Activated naive CD8-positive, alpha-beta T cell treated with anti-CD3 and anti-CD28 coated beads, Interleukin-2, amount 10 ng/mL, durations not matched to agents 7 days and 5 days (primary cell): ENCODE measurements at places on chromosomes 13 and 19. TPM values are rescaled to one million over a fixed set of nuclear protein-coding genes. Genes with fewer than 3 reads are reported as not detected.
A peak's percentile ranks its signal among the peaks of the same experiment; 100 is the strongest.

GRCh38 chr13:52353193-52353592 lies 52.8 kb downstream of the THSD1 start:
- no peak for DNase-seq

The TMEM59L gene
- 0.19 TPM for total RNA-seq

DNA sequence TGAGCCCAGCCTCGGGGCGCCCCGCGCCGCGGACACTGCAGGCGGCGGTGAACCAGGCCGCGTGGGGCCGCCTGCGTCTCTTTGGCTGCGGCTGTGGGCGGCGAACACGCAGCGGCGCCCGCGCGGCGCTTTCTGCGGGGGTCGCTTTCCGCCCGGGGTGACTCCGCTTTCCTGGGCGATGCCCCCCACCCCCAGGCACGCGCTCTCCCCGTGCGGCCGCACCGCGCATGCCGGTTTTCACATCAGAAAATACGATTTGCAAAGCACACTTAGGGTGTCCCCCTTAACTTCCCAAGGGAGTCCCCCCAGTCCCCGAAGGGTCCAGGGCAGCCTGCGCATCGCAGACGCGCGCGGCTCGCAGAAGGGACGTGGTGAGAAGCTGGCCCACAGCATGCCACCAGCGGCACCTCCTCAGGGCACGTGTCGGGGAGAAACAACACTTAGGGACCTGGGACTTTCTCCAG lies 5.3 kb downstream of the F7 start:
- no peak for DNase-seq

- DNase-seq, result no peak
Measured at GRCh38 chr19:33071887-33072286, 7.2 kb upstream of the RHPN2 start.

The ZNF681 gene
- total RNA-seq, result 5.8 TPM

DNA sequence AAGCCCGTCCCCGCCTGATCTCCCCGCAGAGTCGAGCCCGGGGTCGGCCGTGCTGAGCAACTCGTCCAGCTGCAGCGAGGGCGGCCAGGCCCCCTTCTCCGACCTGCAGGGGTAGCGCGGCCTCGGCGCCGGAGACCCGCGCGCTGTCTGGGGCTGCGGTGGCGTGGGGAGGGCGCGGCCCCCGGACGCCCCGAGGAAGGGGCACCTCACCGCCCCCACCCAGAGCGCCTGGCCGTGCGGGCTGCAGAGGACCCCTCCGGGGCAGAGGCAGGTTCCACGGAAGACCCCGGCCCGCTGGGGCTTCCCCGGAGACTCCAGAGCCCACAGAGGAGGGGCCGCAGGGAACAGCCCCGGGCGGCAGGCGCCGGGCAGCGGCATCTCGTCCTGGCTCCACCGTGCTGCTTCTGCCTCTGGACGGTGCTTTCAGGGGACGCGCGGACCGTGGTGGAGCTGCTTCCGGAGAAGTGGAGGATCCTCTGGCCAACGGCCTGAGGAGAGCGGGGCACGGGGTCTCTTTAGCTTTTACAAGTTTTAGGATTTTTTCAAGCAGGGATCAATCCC lies 8.8 kb upstream of the F7 start:
- no peak for DNase-seq

DNA sequence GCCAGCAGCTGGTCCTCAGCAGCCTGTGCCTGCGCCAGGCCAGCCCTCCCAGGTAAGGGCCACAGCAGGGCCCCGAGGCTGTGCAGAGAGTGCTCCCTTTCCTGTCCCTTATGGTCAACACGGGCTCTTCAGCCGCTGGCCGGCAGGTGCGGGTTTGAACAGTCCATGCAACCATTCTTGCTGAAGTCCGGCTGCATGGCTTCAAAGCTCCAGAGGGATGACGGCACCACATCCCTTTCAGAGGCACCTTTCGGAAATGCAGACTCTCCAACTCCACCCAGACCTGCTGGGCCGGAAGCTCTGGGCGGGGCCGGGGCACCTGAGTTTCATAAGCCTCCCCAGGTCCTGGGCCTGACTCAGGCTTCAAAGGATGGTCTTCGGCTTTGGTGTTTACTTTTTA lies 81.3 kb downstream of the SPACA7 start:
- no peak for DNase-seq

DNA sequence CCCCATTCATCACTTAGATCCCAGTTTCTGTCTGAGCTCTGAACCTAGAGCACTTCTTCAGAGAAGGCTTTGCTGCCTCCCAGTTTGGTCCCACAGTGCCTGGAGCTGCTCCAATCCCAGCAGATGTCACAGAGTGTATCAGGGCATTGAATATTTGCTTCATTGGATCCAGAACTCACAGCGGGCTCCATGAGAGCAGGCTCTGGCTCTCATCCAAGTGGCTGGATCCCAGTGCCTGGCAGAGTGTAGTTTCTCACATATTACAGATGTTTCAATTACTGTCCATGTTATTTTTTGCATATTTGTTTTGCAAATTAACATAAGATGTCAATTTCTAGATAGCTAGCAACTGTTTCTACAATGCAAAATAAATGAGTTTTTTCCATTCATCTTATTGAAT lies 50.6 kb downstream of the MYO16 start:
- no peak for DNase-seq

The PSG11 gene
- total RNA-seq, result not detected

- DNase-seq, result no peak
Measured at GRCh38 chr13:93080587-93080986, 146.0 kb upstream of the GPC6 start.

DNA sequence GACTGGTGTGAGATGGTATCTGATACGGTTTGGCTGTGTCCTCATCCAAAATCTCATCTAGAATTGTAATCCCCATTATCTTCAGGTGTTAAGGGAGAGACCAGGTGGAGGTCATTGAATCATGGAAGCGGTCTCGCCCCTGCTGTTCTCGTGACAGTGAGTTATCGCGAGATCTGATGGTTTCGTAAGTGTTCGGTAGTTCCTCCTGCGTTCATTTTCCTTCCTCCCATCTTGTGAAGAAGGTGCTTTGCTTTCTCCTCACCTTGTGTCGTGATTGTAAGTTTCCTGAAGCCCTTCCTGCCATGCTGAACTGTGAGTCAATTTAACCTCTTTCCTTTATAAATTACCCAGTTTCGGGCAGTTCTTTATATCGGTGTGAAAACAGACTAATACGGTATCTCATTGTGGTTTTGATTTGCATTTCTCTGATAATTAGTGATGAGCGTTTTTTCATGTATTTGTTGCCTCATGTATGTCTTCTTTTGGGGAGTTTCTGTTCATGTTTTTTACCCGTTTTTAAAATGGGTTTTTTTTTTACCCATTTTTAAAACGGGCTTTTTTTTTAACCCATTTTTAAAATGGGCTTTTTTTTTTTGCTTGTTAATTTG lies 102.8 kb upstream of the SLC10A2 start:
- DNase-seq, result no peak

DNA sequence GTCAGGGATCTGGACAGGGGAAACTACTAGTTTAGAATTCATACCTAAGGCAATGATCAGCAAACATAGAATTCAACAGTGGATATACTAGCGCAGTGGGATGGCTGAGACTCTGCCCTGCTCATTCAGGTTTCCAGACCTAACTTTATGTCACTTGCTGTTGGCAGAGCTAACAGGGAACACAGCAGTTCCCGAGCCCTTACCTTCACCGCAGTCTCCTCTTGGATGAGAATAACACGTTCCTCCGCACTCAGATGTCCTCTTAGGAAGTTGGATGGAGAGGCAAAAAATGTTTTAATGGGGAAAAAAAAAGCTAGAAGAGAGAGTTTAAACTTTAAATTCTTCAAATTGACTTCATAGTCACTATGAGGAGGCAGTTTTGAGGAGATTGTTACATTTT lies 159.7 kb upstream of the FREM2 start:
- DNase-seq, result no peak

GRCh38 chr13:26495750-26496149 lies 61.7 kb upstream of the WASF3 start:
- no peak for DNase-seq

- DNase-seq, result no peak
Measured at GRCh38 chr19:45471111-45471930, 3.5 kb downstream of the FOSB start.

The OLFM4 gene
- total RNA-seq, result not detected

The TEX101 gene
- not detected for total RNA-seq

GRCh38 chr13:76874479-76874878 lies 11.7 kb downstream of the KCTD12 start:
- no peak for DNase-seq

GRCh38 chr19:40280608-40281221 lies 4.4 kb downstream of the AKT2 start:
- DNase-seq, result no peak

DNA sequence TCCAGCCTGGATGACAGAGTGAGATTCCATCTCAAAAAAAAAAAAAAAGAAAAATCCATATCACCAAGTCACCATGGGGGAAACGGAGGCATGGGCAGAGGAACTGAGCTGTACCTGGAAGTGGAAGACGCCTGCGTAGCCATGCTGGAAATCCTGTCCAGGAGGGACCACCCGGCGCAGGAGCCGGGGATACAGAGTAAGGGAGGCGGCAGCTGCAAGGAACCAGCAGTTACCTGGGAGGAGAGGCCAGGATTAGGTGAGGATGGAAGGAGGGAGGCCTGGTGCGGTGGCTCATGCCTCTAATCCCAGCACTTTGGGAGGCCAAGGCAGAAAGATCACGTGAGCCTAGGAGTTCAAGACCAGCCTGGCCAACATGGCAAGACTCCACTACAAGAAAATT lies 2.0 kb downstream of the CAPN12 start:
- no peak for DNase-seq

GRCh38 chr13:99572921-99573320 lies 71.6 kb downstream of the TM9SF2 start:
- DNase-seq, result no peak

GRCh38 chr13:25846222-25846984 lies 205.4 kb downstream of the SHISA2 start:
- no peak for DNase-seq

The KLK10 gene
- total RNA-seq, result not detected

The KLC3 gene
- not detected for total RNA-seq

DNA sequence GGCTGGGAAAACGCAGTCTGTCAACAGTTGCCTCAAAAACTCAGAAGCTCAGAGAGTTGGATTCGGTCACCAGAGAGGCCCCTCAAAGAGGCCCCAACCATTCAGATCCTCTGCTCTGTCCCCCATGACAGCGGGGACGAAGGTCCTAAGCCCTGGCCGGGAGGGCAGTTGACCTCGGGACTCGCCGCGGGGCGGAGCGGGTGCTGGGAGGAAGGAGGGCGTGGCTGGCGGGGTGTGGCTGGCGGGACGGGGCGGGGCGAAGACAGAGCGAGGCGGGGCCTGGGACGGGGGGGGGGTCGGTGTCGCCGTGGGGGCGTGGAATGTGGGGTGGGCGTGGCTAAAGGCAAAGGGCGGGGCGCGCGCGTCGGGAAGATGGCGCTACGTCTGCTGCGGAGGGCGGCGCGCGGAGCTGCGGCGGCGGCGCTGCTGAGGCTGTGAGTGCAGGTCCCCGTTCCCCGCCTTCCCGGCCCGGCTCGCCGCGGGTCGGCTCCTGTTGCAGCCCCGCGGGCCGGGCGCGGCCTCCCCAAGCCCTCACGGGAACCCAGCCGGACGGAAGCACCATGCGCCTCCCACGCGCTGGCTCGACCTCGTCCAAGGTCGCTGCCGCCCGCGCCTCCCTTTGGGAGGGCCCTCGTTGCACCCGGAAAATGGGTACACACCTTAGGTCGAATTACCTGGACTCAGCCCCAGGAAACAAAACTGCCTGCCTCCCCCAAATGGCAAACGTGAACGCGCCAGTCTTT lies 105.2 kb downstream of the TM9SF2 start:
- peak; percentile 94 for DNase-seq

- peak; percentile 41 for DNase-seq
Measured at GRCh38 chr19:4368128-4368820, 24.9 kb downstream of the MPND start.

The SETDB2 gene
- total RNA-seq, result 21.1 TPM

- DNase-seq, result no peak
Measured at GRCh38 chr13:48278806-48279205, 24.7 kb upstream of the RB1 start.

The RDH8 gene
- not detected for total RNA-seq

DNA sequence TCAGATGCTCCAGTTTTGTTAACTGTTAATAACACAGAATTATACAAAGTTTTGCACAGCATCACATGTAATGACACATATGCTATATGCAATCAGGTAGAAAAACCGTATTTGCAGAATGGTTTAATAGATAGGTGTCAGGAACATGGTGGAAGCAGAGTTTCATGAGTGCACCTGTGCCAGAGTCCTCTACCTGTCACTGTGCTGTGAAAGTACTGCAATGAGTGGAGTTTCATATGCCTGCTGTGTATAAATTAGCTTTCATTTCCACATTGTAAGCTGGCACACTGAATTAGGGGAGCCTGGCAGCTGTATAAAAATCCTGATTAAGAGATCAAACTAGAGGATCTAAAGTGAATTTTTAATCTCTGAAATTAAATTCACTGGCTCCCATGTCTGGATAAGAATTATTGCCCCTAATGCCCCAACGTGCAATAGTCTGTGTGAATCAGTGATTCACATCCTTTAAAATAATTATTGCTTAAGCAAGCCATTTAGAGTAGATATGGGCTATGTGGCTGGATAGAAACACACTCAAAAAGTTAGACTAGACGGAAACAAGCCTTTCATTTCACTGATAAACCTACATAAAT lies 8.5 kb upstream of the EEF1AKMT1 start:
- no peak for DNase-seq

- no peak for DNase-seq
Measured at GRCh38 chr19:6686628-6686975, 16.6 kb upstream of the TNFSF14 start.
